ENCODE measurements at places on chromosomes 13 and 19. TPM values are rescaled to one million over a fixed set of nuclear protein-coding genes. Genes with fewer than 3 reads are reported as not detected.

Gene CATSPERD
- 9.3 TPM for total RNA-seq

Gene ZNF229
- total RNA-seq: 5.1 TPM

- H3K4me1 ChIP-seq: no peaks in the 10 kb centered on the region
- H3K27me3 ChIP-seq: no peaks in the 10 kb centered on the region
- H3K27ac ChIP-seq: no peak overlapping the region
- DNase-seq: no peak
Measured at GRCh38 chr13:70171151-70171550, 62.9 kb upstream of the KLHL1 start.

DNA sequence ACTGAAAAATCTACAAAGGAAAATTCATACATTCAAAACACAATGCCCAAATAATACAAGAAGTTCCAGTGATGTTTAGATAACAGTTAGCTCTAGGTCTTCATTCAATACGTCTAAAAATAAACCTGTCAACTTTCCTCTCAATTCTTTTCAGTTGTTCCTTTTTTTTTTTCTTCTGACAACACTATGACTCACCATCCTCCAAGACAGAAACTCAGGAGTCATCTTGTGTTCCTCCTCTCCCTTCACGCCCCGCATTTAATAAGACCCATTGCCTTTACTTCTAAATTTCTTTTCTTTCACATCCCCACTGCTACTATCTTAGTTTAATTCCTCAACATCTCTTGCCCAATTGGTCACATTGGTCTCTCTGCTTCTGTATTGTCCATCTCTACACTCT, 759.9 kb downstream of the GPC5 start:
- DNase-seq: no peak
- H3K4me1 ChIP-seq: no peaks in the 10 kb centered on the region
- H3K4me3 ChIP-seq: no peak overlapping the region
- H3K36me3 ChIP-seq: no peaks in the 10 kb centered on the region
- H3K27me3 ChIP-seq: no peaks in the 10 kb centered on the region

GRCh38 chr13:98729658-98730057, 22.8 kb downstream of the SLC15A1 start:
- no peaks in the 10 kb centered on the region for H3K27me3 ChIP-seq
- no peak overlapping the region for H3K4me3 ChIP-seq
- no peak for DNase-seq
- H3K4me1 ChIP-seq: no peaks in the 10 kb centered on the region
- H3K36me3 ChIP-seq: no peaks in the 10 kb centered on the region

- no peaks in the 10 kb centered on the region for H3K27me3 ChIP-seq
- no peaks in the 10 kb centered on the region for H3K36me3 ChIP-seq
- DNase-seq: no peak
- H3K4me1 ChIP-seq: no peaks in the 10 kb centered on the region
- no peak overlapping the region for H3K4me3 ChIP-seq
Measured at GRCh38 chr13:87656306-87656705, 14.9 kb upstream of the SLITRK5 start.

- no peak overlapping the region for H3K4me3 ChIP-seq
- no peaks in the 10 kb centered on the region for H3K27me3 ChIP-seq
- no peak for DNase-seq
- H3K4me1 ChIP-seq: no peaks in the 10 kb centered on the region
- H3K27ac ChIP-seq: no peak overlapping the region
Measured at GRCh38 chr19:7772752-7773291, 9.8 kb downstream of the CLEC4M start.

DNA sequence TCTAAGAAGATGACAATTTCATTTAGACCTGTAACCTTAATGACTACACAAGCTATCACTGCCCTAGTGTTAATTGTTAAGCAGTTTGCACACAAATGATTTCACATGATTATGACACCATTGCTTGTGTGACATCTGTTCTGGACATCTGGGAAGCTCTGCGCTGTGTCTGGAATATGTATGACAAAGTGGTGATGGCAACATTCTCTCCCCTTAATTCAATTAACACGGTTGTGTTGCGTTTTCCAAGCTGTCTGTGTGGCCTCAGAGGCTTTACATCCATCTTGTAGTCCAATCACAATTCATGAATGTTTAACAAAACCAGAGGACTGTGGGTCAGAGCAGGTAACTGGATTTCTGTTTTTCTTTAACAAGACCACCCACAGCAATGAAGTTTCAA, 204.4 kb downstream of the COG6 start:
- no peak for DNase-seq
- no peaks in the 10 kb centered on the region for H3K27me3 ChIP-seq
- no peak overlapping the region for H3K4me3 ChIP-seq
- no peak overlapping the region for H3K27ac ChIP-seq
- H3K4me1 ChIP-seq: no peaks in the 10 kb centered on the region

Measured in testis (tissue), 5 donors.